ENCODE measurements at places on chromosomes 7 and 10. TPM values are rescaled to one million over a fixed set of nuclear protein-coding genes. Genes with fewer than 3 reads are reported as not detected.

- no peak for DNase-seq
- no peaks in the 10 kb centered on the region for H3K4me1 ChIP-seq
- H3K36me3 ChIP-seq, result no peaks in the 10 kb centered on the region
- H3K4me3 ChIP-seq, result no peak overlapping the region
These were observed 527.2 kb downstream of the GATA3 start for GRCh38 chr10:8581521-8582225.

GRCh38 chr7:100211342-100211780, 8.4 kb upstream of the PVRIG start:
- no peaks in the 10 kb centered on the region for H3K27me3 ChIP-seq
- no peaks in the 10 kb centered on the region for H3K36me3 ChIP-seq
- DNase-seq, result peak; percentile 56
- H3K4me3 ChIP-seq, result peak overlapping the region; percentile 81
- peak overlapping the region; percentile 96 for H3K27ac ChIP-seq

GRCh38 chr10:87092861-87093631, 1.6 kb downstream of the GLUD1 start:
- H3K4me3 ChIP-seq, result peak overlapping the region; percentile 94
- DNase-seq, result no peak
- peaks cover 25% of the 10 kb centered on the region for H3K36me3 ChIP-seq
- H3K27me3 ChIP-seq, result no peaks in the 10 kb centered on the region
- peak overlapping the region; percentile 93 for H3K27ac ChIP-seq

- H3K27me3 ChIP-seq, result no peaks in the 10 kb centered on the region
- H3K4me3 ChIP-seq, result no peak overlapping the region
- no peaks in the 10 kb centered on the region for H3K36me3 ChIP-seq
These were observed 820.5 kb downstream of the GATA3 start for GRCh38 chr10:8874972-8875371.

- no peak overlapping the region for H3K4me3 ChIP-seq
- H3K36me3 ChIP-seq, result no peaks in the 10 kb centered on the region
- peak; percentile 16 for DNase-seq
- peaks cover 2% of the 10 kb centered on the region for H3K4me1 ChIP-seq
- no peak overlapping the region for H3K27ac ChIP-seq
These were observed 192.7 kb downstream of the PTPRN2 start for GRCh38 chr7:158394936-158395335.

GRCh38 chr7:15396210-15397158, 165.3 kb downstream of the AGMO start:
- no peak for DNase-seq
- H3K27me3 ChIP-seq, result no peaks in the 10 kb centered on the region
- no peak overlapping the region for H3K4me3 ChIP-seq
- no peaks in the 10 kb centered on the region for H3K4me1 ChIP-seq

DNA sequence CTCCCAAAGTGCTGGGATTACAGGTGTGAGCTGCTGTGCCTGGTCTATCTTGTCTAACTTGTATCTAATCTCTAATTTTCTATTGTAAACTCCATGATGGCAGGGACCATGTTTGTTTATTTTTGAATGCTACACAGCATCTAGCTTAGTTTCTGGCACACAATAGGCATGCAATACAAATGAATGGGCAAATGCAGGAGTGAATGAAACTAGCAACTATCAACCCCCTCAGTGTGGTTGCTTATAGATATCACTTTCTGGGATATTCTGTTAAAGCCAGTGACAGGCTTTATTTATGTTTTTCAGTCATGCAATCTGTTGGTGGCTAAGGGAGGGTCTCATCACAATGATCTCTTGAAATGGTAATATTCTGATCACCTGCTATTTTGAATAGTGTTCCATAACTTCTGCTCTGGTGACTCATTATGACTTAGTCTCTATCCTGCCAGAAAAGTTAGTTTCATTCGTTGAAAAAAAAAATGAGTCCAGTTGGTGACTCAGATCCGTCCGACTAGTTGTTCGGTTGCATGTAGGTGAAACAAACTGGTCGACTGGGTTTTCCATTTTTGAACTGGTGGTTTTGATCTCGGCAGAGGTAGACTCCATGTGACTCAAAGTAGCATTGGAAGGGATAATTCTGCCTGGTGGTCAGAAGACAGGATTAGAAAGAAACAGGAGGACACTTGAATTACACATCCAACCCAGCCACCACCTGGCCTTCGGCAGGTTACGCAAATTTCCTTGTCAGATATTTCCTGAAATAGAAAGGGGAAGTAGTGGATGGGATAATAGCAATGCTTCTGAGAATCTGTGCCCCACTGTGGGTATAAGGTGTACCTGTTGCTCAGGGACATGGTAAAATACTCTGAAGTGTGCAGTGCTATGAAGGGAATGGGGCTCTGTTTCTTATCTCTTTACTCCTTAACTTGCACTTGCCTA, 76.8 kb downstream of the GATA3 start:
- no peak overlapping the region for H3K27ac ChIP-seq
- no peak overlapping the region for H3K4me3 ChIP-seq
- peaks cover 3% of the 10 kb centered on the region for H3K4me1 ChIP-seq

DNA sequence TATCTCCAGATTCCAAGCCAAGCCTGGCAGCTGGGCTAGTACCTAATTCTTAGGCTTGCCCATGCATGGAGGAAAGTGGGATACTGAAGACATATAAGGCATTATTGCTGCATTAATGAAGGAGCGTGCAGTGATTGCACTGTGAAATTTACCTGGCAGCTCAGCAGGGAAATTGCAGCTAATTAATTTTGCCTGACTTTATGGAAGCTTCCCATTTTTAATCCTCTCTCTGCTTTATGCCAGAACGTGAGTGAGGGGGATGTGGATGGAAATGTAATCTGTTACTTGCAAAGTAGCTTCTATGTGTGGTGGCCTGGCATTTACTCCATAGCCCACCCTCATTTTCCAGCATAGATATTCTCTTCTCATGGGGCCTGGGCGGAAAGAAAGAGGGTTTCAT, 134.9 kb downstream of the SH2D4B start:
- no peaks in the 10 kb centered on the region for H3K36me3 ChIP-seq
- H3K4me1 ChIP-seq, result no peaks in the 10 kb centered on the region
- no peak overlapping the region for H3K4me3 ChIP-seq
- H3K27me3 ChIP-seq, result peaks cover 9% of the 10 kb centered on the region

The CCZ1 gene
- total RNA-seq, result 72.5 TPM

- peaks cover 9% of the 10 kb centered on the region for H3K4me1 ChIP-seq
- peaks cover 32% of the 10 kb centered on the region for H3K36me3 ChIP-seq
- no peaks in the 10 kb centered on the region for H3K27me3 ChIP-seq
- no peak overlapping the region for H3K27ac ChIP-seq
- DNase-seq, result no peak
These were observed 52.8 kb downstream of the NRF1 start for GRCh38 chr7:129664029-129665012.

The SPDYE5 gene
- total RNA-seq, result 0.26 TPM

DNA sequence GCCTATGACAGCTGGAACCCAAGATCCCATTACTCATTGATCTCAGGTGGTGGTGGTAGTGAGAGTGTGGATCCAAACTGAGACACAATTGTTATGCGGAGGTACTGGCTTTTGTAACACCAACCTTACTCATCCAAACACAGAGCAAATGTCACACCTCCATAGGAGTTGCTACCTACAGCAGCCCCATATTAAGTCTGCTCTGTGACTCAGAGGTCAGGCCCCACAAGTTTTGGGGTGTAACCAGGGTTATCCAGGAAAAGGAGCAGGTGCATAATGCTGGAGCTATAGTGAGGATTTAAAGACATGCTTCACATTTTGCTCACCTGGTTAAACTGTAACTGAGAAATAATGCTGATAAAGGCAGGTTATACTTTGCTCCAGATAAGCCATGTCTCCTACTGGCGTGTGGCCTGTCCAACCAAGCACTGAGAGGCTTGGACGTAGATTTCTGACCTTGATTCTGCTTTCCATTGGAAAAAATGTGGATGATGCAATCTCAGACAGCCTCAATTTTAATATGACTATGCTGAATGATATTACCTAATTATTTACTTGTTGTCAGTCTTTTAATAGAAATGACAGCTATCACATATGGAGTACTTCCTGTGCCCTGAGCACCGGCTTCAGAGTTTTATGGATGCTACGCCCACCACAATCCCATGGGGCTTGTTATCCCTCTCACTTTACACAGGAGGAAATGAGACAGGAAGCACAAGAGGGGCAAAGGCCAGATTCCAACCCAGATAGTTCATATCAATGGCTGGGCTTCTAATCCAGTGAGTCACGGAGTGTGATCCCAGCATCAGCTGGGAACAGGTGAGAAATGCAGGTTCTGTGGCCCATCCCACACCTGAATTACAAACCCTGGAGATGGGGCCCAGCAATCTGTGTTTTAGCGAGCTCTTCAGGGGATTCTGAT, 181.3 kb downstream of the CHN2 start:
- DNase-seq, result no peak
- H3K36me3 ChIP-seq, result no peaks in the 10 kb centered on the region
- no peaks in the 10 kb centered on the region for H3K4me1 ChIP-seq
- H3K4me3 ChIP-seq, result no peak overlapping the region

GRCh38 chr7:99141841-99142726, 1.8 kb downstream of the SMURF1 start:
- no peaks in the 10 kb centered on the region for H3K27me3 ChIP-seq
- H3K27ac ChIP-seq, result peak overlapping the region; percentile 96
- peaks cover 53% of the 10 kb centered on the region for H3K4me1 ChIP-seq
- H3K36me3 ChIP-seq, result no peaks in the 10 kb centered on the region
- peak; percentile 51 for DNase-seq

The JAKMIP3 gene
- total RNA-seq, result 0.16 TPM

- H3K27me3 ChIP-seq, result no peaks in the 10 kb centered on the region
- no peaks in the 10 kb centered on the region for H3K36me3 ChIP-seq
- H3K4me3 ChIP-seq, result no peak overlapping the region
- H3K27ac ChIP-seq, result no peak overlapping the region
- no peak for DNase-seq
These were observed 158.5 kb downstream of the C7orf25 start for GRCh38 chr7:42753367-42753766.

DNA sequence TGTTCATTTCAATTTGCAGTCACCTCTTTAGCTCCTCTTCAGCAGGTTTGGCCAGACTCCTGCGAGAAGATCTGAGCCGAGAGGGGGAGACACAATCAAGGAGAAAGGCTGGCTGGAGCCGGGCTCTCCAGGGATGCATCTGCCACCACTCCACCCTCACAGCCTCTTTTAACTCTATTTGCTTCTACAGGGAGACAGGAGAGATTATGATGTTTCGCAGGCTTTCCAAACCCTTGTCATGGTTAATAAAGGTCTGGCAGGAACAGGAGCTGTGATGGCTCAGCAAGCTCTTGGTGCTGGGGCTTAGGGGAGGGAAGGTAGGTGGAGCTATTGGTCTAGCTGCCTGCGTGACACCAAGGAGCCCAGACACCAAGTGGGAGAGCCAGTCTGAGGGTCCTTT, 448.1 kb upstream of the PODXL start:
- no peaks in the 10 kb centered on the region for H3K4me1 ChIP-seq
- H3K27ac ChIP-seq, result no peak overlapping the region
- no peak overlapping the region for H3K4me3 ChIP-seq
- no peak for DNase-seq

Data from naive thymus-derived CD8-positive, alpha-beta T cell (primary cell).